ENCODE measurements at places on chromosomes 3 and 15.

GRCh38 chr3:172877011-172877410 lies 126.5 kb downstream of the ECT2 start:
- DNase-seq = no peak

GRCh38 chr3:147733217-147733616 lies 324.1 kb downstream of the ZIC1 start:
- no peak for DNase-seq

GRCh38 chr3:43496740-43497375 lies 125.0 kb downstream of the ANO10 start:
- no peak for DNase-seq

GRCh38 chr3:23455084-23455483 lies 252.0 kb downstream of the UBE2E2 start:
- DNase-seq = no peak

DNA sequence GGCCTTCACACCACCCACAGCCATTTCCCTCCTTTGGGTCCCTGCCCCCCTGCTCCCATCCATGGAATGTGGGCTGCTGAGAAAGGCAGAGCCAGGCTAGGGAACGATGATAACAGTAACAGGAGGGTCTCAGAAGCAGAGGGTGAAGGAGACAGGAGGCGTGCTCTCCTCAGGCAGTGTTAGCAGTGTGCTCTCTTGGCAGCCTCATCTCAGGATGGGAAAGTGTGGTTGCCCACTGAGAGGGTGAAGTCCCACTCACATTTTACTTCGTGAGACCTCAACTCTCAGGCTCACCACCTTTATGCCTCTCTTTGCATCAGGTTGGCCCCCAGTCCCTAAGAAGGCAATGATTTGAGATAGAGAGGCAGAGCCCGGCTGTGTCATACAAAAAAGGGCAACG lies 24.5 kb downstream of the TIGIT start:
- no peak for DNase-seq

GRCh38 chr3:125220727-125221429 lies 8.3 kb upstream of the SLC12A8 start:
- DNase-seq = no peak

DNA sequence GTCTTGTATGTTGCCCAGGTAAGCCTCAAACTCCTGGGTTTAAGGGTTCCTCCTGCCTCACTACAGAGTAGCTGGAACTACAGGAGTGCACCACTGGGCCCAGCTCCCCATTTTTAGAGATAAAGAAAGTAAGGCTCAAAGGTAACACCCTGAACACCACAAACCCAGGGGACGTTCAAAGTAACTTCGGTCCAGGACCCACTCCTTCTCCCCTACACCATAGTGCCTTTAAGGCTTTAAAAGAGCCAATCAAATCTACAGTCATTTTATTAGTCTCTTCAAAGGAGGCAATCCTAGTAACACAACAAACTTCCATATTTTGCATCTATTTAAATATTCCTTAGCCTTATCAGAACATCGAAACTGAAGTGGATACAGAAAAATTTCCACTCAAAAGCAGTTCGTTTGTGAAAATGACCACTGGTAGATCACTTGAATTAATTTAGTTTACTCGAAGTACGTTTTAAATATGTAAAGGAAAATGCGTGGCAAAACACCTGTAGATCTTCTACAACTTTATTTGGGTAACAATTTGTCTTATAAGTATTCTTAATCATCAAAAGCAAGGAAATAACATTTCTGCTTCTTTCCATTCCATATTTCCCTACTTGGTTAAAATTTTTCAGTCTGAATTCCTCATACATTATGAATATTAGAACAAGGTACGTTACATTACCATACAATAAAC lies 1.8 kb downstream of the STAG1 start:
- no peak for DNase-seq

DNA sequence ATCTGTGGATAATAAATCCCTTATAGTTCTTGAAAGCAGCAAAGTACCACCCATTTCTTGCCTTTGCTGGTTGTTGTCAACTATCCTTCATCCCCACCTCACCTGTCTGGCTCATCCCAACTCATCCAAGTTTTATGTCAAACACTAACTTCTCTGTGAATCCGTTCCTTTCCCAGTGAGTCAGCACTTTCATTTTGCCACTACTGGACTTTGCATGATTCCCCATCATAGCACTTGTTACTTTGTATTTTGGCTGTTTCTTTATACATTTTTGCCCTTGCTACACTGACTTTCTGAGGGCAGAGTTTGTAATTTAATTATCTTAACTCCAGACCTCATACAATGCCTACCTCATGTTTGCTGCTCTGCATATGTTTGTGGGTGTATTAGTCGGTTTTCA lies 90.8 kb upstream of the RORA start:
- DNase-seq = no peak

DNA sequence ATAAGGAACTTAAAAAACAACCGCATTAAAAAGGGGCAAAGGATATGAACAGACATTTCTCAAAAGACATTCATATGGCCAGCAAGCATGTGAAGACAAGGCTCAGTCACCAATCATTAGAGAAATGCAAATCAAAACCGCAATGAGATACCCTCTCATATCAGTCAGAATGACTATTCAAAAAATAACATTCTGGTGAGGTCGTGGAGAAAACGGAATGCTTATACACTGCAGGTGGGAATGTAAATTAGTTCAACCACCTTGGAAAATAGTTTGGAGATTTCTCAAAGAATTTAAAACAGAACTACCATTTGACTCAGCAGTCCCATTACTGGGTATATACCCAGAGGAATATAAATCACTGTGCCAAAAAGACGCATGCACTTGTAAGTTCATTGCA lies 496.6 kb upstream of the SGO1 start:
- no peak for DNase-seq

DNA sequence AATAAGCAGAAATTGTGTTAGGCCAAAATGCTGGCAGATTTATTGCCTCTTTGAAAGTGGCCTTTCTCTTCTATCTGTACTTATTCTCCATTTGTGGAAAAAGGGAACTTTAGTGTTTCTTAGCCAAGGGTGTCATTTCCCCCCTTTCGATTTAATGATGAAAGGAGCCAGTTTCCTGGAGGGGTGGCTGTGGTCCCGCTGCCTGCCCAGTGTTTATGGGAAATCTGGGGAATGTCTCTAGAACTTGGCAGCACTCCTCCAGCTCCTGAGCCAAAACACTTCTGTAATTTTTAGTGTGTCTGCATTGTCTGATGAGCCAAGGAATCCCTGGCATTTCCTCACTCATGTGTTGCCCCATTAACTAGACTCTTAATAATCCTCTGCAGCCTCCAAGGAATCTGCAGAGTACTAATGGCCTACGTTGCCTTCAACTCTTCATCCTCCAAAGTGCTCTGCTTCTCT lies 448.8 kb downstream of the GRM7 start:
- no peak for DNase-seq

GRCh38 chr3:182989566-182989965 lies 9.2 kb upstream of the DCUN1D1 start:
- no peak for DNase-seq

DNA sequence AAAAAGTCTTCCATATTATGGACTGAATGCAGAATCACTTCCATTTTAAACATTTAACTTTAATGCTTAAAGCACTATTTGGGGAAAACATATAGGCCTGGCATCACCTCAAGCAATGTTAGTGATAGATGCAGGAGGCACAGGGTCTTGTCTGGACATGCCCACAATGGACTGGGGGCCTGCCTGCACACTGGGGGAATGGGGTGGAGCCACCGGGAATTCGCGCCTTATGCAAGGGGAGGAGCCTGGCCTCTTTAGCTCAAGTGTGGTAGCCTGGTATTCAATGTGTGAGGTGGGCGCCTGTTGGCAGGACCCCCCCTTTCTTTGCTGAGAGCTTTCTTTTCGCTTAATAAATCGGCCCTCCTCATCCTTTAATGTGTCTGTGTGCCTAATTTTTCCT lies 29.9 kb downstream of the ACKR4 start:
- no peak for DNase-seq

DNA sequence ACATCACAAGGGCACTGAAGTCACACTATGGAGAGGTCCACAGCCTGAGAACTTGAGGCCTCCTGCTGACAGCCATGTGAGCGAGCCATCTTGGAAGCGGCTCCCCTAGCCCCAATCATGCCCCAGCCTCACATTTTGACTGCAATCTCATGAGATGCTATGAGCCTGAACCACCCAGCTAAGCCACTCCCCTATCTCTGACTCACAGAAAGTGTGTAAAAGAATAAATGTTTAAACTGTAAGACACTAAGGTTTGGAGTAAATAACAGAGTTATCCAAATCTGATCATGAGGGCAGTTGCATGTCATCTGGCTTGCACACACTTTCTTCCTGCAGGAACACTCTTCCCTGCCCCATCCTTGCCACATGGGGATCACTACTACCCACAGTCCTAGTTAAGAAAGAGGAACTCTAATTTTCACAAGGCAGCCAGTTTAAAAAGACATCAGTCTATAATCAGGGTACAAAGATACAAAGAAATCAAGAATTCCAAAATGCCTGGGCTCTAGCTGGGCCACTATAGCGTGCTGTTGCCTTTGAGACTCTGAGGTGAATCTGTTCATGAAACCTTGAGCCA lies 494.2 kb downstream of the FOXP1 start:
- no peak for DNase-seq

- DNase-seq = no peak
Measured at GRCh38 chr15:57041416-57041815, 123.0 kb downstream of the TCF12 start.

DNA sequence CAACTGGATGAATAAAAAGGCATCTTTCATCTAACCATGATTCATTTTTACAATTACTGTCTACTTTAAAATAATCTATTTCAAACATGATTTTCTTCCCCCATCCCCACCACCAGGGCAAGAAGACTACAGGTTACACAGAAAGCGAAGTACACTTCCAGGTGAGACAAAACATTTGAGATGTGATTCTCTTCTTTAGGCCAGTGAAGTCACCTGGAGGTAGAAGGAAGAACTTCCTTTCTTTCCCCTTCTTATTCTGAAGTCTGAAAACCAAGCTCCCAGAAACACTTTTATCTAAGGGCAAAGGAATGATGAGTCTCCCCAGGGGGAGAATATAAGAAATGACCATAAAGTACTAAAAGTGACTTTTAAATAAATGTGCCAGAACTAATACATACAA lies 36.7 kb downstream of the SHQ1 start:
- no peak for DNase-seq

- DNase-seq = no peak
Measured at GRCh38 chr3:4099607-4100006, 203.6 kb upstream of the SETMAR start.

DNA sequence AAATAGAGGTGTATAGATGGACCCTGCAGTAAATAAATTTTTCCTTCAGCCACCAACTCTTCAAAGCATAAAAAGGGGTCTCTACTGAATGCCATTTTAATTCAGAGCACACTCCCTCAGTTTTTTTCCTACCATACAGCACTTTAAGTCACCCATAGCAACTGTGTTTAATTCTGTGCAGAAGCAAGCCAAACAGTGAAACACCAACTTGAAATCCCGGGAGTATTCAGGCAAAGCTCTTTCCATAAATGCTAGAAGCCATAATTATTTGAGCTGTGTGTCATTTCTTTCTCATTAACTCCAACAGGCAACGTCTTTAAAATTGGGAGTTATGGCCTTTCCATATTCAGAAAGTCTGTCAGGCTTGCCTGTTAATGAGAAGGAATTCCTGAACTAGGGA lies 562.1 kb downstream of the GRM7 start:
- DNase-seq = no peak

DNA sequence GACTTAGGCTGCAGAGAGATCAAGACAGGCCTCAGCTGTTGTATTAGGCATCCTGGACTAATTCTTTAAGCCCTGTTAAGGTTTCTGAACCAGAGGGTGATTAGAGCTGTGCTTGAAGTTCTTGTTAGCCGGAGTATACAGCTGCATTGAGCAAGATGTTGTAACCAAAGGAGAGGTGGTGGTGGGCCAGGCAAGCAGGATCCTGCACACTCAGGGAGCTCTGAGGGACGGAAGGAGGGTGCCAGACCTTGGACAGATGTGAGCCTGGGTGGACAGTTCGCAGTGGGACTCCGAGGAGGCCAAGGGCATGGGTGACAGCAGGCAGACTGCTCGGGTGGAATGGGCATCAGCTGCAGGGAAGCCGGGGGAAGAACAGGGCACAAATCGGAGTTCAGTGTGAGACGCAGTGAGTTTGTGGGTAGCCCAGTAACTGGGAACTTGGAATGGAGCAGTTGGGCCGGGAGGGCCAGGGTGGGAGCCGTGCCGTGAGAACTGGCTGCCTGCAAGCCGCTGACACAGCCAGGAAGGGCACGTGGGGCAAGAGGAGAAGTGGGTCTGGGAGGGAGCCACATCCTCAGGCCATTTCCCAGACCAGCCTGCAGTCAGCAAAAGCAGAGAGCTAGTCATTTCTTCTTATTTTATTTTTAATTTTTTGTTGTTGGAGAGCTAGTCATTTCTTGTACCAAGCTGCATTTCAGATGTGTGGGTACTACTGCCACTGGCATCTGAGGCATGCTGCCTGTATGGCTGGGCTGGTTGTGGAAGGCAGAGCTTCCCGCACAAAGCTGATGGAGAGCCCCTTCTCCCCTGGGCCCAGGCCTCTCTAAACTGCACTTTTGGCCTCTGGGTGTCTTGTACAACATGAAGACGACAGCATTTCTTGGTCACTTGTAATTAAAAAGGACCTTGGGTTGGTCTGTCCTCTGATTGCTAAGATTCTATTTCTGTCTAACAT lies 61.0 kb downstream of the PGPEP1L start:
- no peak for DNase-seq

DNA sequence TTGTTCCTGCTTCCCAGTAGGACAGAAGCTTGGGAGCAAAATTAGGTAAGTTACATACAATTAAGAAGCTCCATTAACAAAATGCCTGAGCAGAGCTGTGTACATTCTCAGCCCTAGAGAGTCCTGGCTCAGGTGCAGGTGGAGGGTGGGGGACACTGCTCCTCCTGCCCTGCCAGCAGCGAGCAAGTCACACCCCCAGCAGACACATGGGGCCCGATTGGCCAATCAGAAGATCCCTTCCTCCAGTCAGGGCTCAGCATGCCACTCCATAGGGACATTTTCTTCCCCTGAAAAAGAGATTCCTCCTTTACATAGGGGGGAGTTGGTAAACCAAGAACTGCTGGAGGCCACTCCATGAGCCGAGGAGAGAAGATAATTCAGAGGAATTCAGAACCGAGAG lies 62.1 kb downstream of the PLXNA1 start:
- peak; percentile 35 for DNase-seq

DNA sequence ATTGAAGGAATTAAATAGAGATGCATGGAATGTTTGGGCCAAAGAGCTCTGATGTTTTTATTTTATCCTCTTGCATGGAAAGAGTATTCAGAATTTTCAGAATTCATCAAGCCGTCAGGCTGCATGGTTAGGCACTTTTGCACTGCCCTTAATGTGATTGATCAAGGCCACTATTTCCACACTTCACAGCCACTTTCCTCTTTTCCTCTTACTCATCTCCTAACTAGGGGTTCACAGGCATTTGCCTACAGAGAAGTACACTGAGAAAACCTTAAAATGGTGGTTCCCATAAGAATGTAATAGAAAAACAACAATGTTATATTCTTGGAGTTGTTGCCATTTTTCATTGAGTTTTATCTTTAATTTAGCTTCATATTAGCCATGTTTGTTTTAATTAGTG lies 10.9 kb downstream of the SLC35A5 start:
- no peak for DNase-seq

DNA sequence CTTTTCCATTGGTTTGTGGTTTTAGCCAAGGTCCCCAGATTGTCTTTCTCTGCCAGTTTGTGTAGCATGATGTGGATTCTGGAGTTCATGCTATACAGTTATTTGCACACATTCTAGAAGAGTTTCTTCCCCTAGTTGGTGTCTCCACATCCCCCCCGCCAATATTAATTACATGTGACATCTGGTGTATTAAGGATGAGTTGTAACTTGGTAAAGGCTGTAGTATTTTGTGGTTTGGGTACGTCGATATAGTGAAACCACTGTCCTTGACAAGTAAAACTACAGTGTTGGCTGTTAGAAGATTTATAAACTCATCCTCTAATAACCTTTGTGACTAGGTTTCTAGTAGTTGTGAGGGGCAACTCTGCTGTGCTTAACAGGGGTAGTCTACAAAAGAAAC lies 23.7 kb upstream of the P4HTM start:
- no peak for DNase-seq
